ENCODE measurements at places on chromosomes 5 and 9.

DNA sequence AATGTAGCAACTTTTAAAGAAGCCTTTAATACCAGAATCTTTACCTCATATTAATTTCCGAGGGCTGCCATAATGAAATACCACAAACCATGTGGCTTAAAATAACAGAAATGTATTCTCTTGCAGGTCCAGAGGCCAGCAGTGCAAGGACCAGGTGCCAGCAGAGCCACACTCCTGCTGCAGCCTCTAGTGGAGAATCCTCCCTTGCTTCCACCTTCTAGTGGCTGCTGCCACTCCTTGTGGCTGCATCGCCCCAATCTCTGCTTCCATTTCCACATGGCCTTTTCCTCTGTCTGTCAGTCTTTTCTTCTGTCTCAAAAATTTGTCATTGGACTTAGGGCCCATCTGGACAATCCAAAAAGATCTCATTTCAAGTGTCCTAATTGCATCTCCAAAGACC is 401.5 kb downstream of the EFNA5 start:
- DNase-seq = no peak

GRCh38 chr5:174222891-174223290 is 177.4 kb downstream of the NSG2 start:
- DNase-seq = no peak

DNA sequence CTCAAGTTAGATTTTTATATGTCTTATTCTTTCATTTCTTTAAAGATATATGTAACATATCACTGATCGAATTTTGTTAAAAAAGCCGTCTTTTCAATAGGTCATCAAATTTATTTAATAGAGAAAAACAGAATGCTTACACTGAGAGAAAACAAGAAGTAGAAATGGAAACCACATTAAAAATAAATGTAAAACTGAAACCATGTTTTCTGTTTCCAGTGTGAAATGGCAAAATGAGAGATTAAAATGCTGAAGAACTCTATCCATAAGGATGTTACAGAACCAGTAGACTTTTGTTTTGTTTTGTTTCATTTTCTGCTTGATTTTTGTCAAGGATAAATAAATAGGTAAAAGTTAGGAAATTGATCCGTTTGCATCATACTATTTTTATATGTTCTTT is 210.1 kb downstream of the PRDM9 start:
- DNase-seq = no peak

GRCh38 chr9:79945016-79945415 is 373.3 kb downstream of the TLE4 start:
- DNase-seq = no peak

DNA sequence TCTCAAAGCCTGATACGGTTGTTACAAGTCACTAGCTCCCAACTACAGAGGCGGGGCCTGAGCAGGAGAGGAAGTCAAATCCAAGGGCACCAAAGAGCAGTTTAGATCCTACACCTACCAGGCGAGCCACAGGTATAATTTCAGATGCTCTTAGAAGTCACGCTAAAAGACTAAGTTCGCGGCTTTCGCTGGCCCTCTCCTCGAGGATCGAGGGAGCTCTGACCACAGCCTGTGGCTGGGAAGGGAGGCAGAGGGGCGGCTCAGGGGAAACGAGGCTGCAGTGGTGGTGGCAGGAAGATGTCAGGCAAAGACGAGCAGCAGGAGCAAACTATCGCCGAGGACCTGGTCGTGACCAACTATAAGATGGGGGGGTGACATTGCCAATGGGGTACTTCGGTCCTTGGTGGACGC is 48.6 kb downstream of the SEMA4D start:
- DNase-seq = no peak

DNA sequence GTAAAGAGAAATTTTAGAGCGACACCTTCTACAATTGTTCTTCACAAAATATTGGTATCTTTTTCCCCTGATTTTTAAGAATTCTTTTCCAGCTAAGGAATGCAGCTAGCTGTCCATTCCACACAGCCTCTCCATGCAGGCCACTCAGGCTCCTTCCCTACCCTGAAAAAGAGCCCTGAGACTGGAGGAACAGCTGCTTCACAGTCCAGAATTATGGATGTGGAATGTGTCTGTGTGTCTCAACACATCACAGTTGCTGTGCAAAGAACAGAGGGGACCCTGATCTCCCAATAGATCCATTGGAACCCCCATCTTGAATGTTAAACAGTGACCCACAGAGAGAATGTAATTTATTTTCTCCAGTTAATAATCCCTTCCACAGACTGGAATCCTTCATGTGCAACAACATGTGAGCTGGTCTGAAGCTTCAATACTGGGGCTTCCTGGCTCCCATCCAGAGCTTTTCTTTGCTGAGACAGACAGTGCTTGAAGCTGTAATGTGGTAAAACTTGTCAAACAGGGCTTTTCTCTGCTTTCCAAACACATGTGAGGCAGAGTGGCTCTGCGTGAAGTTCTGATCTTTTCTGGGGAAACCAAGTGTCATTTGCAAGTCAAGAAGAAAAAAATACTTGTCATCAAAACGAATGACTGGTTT is 53.3 kb upstream of the SMC5 start:
- DNase-seq = no peak

All from stimulated activated CD4-positive, alpha-beta T cell treated with anti-CD3 and anti-CD28 coated beads, Interleukin-2, amount 100 ng/mL, for 4 hours (primary cell).